ENCODE measurements at places on chromosomes 11 and 22.

- no peak for DNase-seq
These were observed 19.4 kb upstream of the SNX32 start for GRCh38 chr11:65814131-65814985.

GRCh38 chr11:35347921-35348331 lies 71.4 kb downstream of the SLC1A2 start:
- DNase-seq = no peak

DNA sequence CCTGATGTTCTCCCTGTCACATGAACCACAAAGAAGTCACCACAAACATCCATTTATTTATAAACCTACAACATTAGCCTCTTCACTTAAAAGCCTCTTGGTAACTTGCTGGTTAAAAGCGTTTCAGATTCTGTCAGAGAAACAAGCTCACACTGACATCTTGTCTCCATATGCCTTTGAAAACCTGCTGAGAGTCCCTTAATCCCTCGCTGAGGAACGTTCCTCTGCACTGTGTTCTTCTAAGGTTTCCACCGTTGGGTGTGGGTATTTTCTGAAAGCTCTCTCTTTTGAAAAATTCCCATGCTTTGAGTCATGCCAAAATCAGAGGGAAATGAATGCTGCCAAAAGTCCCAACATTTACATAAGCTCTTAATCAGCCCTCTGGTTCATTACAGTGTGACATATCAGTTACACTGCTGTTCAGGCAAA lies 149.8 kb downstream of the CCDC34 start:
- no peak for DNase-seq

DNA sequence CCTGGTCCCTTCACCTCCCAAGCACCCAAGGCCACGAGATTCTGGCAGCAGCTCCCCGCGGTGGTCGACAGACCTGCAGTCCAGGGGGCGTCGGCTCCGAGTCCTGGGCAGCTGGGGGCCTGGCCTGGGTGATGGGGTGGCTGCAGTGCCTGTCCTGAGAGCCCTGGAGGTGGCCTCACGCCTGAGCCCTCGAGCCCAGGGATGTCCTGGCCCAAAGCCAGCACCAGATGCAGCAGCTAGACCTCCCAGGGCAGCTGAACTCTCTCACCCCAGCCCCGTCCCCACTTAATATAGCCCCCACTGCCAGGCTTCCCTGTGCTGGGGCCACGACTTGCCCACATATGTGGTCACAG lies 6.6 kb downstream of the LMNTD2 start:
- no peak for DNase-seq

DNA sequence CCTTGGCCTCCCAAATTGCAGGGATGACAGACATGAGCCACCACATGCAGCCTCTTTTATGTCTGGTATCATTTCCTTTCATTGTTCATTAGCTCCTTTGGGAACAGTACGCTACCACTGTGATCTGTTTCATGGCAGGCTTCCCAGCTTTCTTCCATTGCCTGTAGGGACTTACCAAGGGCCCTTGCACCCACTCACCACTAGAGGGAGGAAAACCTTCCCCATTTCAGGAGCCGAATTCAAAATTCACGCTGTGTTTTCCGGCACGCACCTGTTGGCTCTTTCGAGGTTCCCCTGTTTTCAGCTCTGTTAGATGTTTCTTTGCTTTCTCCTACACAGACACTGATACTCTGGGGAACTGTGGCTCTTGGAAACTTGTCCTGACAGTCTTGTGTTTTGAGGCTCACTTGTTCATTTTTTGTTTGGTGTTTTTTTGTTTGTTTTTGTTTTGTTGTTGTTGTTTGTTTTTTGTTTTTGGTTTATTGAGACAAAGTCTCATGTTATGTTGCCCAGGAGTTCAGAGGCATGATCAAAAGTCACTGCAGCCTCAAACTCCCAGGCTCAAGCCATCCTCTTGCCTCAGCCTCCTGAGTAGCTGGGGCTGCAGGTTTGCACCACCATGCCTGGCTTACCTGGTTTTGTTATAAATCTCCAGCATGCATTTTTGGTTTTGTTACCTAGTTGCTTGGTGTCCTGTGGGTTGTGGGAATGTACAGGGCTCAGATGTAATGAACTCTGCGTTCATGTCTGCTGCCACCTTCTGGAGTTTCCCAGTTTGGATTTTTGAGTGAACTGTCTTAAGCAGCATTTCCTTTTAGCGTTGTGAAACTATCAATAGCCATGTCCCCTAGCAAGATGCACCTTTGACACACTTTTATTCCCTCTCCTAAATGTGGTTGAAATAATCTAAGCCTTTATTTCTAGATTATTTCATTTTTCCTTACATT lies 2.3 kb downstream of the KRTAP5-11 start:
- DNase-seq = peak; percentile 25

DNA sequence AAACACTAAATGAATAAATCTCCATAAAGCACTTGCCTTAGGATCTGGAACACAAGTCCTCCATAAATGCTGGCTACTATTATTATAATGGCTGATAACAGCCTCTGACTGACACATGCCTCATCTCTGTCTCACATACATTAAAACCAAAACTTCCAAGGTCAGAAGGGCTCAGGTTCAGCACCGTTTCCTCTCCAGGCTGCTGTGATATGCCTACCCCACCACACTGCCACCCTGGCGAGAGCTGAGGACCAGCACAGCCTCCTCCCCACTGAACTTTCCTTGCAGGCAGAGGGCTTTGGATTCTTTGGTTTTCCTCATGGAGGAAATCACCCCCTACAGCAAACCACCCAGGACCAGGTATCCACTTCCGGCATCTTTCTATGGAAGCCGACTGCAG lies 112.8 kb downstream of the ABTB2 start:
- DNase-seq = no peak

DNA sequence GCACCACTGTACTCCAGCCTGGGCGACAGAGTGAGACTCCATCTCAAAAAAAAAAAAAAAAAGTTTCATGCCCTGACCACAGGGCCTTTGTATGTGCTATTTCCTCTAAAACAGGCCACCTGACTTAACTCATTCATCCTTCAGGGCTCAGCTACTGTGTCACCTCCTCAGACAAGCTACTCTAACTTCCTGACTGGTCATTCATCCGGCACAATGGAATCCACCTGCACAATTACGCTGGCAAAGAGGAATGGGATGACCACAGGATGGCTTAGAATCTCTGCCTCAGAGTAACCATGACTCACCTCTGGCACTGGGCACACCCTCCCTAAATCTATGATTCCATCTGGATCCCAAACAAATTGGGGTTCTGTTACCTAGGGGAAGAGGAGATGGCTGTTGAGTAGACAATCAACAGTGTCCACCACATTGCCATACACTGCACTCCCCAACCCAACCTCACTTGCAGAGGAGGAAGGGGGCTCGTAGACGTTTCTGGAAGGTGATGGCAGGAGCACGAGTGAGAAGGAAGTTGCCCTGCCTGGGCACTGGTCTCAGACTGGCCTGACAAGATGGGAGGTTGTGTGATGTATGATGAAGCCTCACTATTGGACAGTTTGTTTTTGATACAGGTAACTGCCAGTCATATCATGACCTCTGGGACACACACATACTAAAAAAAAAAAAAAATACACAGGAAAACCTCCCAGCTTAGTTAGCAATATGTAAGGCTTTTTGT lies 22.8 kb upstream of the HMOX1 start:
- DNase-seq = no peak

GRCh38 chr11:34379079-34379478 lies 21.3 kb upstream of the ABTB2 start:
- DNase-seq = no peak

DNA sequence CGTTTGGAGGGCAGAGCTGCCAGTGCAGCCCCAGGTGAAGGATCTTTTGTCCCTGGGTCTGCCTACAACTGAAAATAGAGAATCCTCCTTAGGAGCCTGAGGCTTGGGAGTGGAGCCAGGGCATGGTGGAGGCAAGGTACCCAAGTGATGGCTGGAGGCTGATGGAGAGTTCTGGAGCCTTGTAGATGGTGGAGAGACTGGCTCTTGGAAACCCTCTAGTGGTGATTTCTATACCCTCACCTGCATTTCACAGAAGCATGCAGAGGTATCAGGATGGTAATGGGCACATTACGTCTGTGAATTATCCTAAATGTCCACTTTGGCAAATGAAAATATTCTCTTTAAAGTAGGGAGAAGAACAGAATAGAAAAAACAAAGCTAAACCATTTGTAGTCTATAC lies 44.4 kb downstream of the INSC start:
- DNase-seq = no peak

GRCh38 chr22:31107894-31108218 lies 488 bp upstream of the SELENOM start:
- no peak for DNase-seq

GRCh38 chr11:99534812-99535211 lies 514.1 kb downstream of the CNTN5 start:
- DNase-seq = no peak

DNA sequence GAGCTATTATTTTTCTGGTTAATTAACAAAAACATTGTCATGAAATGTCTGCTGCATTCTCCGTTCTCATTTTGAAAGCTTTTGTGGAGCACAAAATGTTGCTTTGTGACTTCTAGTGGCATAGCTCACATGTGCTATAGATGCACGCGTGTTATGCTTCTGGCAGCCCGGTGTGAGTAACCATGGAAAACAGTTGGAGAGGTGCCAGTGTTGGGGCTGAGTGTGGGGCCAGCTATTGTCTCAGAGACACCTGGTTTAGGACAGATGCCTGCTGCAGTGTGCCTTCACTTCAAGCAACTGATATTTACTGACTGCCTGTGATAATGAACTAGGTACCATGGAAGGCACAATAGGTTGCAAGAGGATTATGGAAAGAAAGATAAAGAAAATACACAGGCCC lies 760.6 kb downstream of the NTM start:
- no peak for DNase-seq

GRCh38 chr11:6411594-6412031 lies 7.3 kb downstream of the APBB1 start:
- DNase-seq = no peak

- no peak for DNase-seq
These were observed 28.2 kb downstream of the HTR3B start for GRCh38 chr11:113932788-113933187.

GRCh38 chr11:75938543-75938942 lies 123.5 kb downstream of the UVRAG start:
- DNase-seq = no peak

DNA sequence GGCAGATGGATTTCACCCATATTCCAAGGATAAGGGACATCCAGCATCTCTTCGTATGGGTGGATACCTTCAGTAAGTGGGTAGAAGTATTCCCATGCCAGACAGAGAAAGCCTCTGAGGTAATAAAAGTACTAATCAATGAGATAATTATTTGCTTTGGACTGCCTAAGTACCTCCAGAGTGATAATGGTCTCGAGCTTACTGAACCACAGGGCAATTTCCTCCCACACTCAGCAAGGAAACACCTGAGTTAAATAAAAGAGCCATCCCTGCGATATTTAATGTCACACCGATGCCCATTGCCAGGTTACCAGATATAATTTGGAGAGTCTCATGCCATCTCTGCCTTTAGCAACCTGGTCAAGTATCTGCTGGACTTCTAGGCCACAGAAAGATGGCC lies 70.6 kb upstream of the MPEG1 start:
- no peak for DNase-seq

DNA sequence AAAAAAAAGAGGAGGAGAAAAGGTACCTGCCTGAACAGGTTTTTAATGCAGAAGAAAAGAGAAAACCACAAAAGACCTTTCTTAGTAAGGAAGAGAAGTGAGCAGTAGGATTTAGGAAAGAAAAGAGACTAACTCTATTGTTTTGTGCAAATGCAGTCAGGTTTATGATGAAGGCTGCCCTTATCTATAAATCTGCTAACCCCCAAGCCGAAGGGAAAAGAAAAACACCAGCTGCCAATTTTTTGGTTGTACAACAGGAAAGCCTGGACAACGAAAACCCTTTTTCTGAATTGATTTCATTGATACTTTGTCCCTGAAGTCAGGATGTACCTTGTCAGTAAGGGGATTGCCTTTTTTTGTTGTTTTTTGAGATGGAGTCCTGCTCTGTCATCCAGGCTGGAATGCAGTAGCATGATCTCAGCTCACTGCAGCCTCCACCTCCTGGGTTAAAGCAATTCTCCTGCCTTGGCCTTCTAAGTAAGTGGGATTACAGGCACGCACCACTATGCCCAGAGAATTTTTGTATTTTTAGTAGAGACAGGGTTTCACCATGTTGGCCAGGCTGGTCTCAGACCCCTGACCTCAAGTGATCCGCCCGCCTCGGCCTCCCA lies 21.2 kb downstream of the POLD4 start:
- DNase-seq = no peak

DNA sequence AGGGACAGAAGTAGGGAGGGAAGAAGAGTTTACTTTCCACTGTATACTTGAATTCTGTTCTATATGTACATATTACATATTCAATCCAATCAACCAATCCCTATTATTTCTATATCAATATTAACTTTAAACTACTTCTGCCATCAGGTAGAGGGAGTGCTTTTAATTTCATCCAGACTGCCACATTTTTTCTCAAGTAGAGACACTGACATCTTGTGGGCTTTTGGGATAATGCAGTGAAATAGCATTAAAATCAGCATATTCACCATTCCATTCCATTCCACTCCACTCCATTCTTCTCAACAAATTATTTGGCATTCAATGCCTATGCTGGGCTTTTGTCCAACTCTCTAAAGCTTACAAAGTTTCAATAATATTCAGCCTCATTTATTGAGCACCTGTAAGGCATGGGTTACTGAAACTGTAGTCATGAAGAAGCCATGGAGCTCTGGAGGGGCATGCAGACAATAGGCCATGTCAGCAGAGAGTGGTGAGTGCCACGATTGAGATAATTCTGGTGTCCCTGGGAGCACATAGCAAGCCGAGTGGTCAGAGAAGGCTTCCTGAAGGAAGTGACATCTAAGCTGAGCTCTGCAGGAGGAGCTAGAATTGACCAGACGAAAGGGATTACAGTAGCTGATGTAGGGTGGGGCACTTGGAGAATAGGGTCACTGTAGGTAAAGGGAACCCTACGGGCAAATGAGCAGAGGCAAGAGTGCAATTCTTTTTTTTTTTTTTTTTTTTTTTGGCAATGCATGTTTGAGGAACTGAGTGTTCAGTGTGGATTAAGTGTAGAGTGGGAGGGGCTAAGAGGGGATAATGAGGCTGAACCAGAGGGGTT lies 12.8 kb upstream of the CLPB start:
- no peak for DNase-seq

DNA sequence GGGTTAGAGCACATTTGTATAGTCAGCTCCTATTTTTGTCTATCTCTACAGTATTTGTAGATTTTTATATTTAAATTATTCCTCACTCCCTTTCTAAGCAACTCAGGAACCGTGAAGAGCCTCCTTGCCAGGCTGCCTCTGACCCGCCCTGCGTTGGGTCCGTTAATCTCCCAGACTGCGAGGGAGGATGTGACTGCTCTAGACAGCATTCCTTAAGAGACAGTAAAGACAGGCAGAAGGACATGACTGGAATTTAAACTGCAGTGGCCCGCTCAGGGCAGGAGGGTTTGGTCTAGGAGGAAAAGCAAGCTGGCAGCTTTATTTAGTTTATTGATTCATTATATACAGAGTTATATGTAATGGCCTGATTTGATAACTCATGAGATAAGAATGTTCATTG lies 413.7 kb downstream of the TMEM135 start:
- DNase-seq = no peak

All from stimulated activated CD4-positive, alpha-beta T cell treated with anti-CD3 and anti-CD28 coated beads, TNF-alpha, amount 100 ng/mL, for 24 hours (primary cell).